ENCODE measurements at places on chromosomes 16 and 17.

DNA sequence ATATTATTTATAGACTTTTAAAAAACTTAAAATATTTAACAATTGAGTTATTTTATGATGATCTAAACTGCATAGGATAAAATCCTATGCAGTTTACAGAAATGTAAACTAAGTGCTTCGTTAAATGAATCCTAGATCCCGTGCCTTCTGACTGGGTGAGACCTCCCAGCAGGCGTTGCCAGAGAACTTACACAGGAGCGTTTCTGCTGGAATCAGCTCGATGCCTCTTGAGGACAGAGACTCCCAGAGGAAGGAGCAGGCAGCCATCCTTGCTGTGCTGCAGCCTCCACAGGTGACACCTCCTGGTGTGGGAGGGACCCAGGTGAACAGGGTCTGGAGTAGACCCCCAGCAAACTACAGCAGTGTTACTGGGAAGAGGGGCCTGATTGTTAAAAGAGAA, 160.4 kb downstream of the WWOX start:
- DNase-seq: no peak

DNA sequence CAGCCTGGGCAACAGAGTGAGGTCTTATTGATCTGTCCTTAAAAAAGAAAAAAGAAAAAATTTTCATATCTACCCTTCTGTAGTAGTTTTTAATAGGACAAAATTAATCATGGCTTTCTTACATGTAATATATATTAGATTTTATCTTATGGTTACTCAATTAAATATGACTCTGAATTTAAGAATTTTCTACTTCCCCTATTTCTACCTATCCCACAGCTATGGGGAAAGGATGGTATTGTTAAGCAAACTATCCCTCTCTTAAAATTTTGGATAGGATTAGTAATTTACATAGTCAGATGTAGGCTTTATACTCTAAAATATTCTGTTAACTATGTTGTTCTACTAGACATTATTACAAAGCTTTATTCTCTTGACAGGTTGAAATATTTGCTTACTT, 62.5 kb downstream of the NQO1 start:
- no peak for DNase-seq

DNA sequence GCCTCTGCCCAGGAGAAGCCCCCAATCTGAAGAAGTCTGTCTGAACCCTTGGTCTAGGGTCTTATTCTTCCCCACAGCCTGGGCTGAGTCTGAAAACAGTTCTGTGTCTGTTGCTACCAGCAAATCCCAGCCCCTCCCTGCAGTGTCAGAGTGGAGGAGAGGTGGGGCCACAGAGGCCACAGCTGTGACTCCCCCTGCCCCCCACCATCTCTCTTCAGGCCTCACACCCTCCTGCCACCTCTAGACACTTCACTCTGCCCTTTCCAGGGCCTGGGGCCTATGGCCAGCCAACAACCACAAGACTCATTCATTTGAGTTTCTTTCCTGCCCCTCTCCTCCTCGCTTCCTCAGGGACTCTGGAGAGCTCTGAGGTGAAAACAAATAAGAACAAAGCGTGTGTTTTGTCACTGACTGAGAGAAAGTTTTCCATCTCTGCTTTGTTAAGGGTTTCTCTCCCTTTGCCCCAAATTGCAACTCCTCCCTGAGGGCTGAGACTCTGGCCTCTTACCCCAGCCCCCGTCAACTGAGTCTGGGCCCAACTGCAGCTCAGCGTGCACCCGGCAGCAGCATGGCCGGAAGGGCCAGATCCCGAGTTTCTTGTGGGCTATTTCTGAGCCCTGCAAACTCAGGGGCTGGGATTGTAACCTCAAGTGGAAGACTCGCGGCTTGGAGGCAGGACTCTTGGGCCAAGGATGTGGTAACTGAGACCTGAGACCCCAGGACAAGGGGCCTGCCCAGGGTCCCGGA, 13.2 kb downstream of the C17orf50 start:
- no peak for DNase-seq

- peak; percentile 54 for DNase-seq
These were observed 360.6 kb upstream of the XYLT1 start for GRCh38 chr16:17831330-17831729.

DNA sequence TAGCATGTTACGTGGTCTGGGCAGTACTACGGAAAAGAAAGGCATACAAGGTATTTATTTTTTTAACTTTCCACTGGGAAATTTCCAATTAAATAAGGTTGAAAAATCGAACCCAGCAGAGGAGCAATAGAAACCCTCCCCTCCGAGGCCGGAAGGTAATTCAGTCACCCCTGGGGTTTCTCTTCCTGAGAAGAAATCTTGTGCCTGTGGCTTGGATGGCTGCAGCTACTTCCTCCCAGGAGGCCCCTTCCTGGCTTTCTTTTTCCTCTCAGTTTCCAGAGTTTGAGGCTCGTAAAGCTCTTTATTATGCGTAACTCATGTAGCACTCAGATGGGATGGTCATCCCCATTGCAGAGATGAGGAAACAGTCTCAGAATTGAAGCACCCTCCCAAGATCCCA, 140.3 kb downstream of the ASIC2 start:
- DNase-seq: no peak

DNA sequence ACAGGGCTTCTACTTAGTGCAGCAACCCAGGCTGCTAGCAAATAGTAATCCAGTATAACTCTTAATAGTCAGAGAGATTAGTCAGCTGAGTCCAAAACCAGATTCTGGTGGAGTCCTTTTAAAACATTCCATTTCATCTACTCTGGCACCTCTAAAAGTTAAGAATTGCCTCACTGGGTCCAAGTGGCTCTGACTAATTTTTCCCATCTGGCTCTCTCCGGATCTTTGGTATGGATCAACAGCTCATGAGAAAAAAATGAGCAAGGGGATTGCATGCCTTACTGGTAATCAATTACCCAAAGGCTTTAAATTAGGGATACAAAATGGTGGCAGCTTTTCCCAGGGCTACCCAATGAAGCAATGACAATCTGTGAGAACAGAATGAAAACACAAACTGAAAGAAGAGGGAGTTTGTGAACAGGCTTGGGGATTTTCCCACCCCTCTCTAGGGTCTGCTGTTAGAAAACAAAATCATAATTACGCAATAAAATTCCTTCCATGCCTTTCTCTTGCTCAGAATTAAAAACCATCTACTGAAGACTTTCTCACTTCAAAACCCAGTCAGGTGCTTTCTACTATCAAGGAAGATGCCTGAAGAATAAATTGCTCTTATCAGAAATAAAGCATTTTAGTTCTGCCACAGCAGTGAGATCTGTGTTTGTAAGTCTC, 84.6 kb upstream of the PMFBP1 start:
- peak; percentile 90 for DNase-seq

DNA sequence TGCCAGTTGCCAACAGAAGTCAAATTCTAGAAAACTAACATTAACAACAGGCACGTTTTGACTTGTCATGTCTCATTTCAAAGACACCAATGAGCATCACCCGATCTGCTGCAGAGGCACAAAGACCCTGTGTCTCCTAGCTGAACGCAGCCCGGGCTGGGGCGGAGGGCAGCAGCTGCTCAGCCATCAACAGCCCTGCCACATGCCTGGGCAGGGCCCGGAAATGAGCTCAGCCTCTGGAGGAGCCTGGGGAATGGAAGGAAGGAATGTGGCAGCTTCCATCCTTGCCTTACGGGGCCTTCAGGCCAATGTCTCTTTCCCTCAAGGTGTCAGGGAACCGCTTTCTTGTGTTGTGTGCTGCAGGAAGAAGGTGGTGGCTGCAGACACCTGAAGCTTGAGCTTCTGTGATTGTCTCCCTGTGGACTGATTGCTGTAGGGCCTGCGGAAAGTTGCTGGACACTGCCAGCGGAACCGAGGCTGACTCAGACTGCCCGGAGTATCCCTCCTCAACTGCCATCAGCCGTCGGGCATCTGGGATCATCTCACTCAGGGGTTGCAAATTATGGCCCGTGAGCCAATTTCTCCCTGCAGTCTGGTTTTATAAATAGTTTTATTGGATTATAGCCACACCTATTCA, 7.3 kb downstream of the CDH13 start:
- DNase-seq: peak; percentile 42

DNA sequence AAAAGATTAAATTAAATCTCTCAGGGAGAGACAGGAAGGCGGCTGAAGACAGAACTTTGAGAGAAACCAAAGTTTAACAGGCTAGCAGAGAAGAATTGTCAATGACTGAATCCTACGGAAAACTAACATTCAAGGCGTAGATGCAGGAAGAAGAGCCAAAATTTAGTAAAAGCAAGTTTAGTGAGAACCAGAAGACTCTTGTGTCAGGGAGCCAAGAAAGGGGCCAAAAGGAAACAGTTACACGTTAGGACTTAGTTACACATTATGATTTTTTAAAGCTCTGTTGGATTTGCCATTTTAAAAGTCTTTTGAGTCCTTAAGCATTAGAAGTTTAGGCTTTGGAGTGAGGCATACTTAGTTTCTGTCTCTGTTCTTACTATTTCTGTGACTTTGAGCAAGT, 164.6 kb downstream of the CHD9 start:
- no peak for DNase-seq

DNA sequence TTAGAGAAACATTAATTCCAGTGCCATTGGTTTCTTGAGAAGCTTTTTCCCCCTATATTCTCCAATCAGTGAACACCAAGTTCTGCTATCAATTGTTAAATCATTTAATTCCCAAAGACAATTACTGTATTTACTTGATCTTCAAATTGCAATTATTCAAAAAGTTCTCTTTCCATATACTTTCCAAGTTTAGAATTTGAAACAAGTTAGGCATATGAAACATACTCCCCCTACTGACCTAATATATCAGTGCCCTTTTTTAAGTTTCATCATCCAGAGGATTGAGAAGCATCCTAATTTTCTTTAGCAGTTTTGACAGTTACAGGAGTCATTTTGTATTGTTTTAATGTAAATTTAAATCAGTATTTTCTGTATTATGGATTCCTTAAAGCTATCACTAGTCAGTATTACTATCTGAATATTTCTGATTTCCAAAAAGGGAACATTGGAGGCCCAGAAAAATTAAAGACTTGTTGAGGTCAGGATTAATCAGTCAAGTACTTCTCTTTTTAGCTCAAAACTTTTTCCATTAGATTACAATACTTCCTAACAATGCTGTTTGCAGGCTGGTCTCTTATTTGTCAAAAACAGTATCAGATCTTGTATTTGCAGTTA, 16.3 kb downstream of the MEIOC start:
- DNase-seq: peak; percentile 46

DNA sequence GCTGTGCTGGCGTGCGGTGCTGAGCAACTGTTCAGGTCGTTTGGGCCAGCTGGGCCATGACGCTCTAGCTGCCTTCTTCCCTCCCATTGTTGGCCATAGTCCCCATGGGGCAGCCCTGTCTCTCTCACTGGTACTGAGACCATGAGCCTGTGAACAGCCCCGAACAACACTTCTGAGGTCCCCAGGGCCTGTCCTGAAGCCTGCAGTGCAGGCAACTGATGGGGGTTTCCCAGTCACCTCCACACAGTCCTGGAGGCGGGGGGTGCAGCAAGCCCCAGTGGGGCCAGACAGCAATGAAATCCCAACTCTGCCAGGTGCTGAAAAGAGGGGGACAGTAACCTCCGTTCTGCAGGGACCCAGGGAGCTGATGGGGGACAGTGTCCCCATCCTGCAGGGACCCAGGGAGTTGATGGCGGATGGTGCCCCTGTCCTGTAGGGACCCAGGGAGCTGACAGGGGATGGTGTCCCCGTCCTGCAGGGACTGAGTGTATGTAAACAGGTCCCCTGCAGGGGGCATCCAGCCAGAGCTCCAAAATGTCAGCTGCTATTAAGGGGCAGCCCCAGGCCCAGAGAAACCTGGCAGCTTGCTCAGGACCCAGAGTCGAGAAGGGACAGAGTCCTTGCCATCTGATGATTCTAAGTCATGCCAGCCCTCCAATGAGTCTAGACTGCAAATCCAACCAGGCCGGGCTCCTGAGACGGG, 30.4 kb downstream of the ENGASE start:
- no peak for DNase-seq

GRCh38 chr16:68126395-68126794, 41.2 kb downstream of the NFATC3 start:
- DNase-seq: no peak

- peak; percentile 72 for DNase-seq
These were observed 26.8 kb downstream of the MARCHF10 start for GRCh38 chr17:62781356-62781755.

DNA sequence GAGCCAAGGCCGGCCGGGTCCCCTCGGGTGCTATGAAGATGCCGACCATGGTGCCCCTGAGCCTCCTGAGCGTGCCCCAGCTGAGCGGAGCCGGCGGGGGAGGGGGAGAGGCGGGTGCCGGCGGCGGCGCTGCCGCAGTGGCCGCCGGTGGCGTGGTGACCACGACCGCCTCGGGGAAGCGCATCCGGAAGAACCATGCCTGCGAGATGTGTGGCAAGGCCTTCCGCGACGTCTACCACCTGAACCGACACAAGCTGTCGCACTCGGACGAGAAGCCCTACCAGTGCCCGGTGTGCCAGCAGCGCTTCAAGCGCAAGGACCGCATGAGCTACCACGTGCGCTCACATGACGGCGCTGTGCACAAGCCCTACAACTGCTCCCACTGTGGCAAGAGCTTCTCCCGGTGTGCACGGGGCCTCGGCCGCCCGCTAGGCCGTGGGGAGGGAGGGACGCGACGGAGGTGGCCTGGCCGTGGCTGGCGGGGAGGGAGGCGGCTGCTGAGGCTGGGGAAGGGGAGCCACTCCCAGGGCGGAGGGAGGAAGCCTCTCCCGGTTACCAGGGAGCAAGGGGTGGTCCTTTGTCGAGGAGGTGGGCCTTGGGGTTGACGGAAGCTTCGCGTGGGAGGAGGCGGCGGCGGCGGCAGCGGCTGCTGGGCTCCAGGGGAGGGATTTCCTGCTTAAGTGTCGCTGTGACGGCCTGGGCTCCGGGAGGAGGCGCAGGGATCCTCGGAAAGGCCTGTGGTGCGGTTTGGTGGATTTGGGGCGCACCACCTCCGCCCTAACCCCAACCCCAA, 1.3 kb downstream of the MAZ start:
- DNase-seq: peak; percentile 94

DNA sequence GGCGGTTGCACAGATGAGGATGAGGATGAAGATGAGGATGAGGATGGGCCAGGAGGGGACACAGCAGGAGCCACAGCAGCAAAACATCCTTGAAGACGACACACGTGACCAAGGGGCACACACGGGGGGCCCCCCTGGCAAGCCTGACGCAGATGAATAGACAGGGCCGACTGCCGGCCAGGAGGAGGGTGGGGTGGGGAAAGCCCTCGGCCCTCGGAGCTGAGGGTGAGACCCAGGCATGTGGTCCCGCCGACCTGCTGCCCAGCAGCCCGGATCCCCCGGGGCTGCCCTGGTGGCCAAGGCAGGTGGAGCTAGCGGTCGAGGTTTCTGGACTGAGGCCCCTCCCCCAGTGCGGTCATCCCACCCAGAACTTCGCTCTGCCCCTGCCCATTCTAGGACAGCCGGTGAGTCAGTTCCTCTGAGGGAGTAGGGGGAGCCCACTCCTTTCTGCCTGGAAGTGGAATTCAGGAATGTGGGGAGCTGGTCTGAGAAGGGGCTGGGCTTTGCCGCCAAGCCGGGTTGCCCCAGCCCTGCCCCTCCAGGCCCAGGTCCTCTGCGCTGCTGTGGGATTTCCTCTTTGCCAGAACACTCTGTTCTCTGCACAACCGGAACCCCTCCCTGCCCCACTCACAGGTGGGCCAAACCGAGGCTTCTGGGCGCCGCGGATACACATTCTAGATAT, 9.9 kb downstream of the CYGB start:
- DNase-seq: peak; percentile 68

- DNase-seq: no peak
These were observed 53.9 kb downstream of the USP22 start for GRCh38 chr17:20988896-20989295.
